H7 (cell line): ENCODE measurements at places on chromosomes 16 and 17. TPM values are rescaled to one million over a fixed set of nuclear protein-coding genes. Genes with fewer than 3 reads are reported as not detected.

TEX14 gene
- 0.33 and 0.80 TPM in 2 replicates for total RNA-seq

- DNase-seq, result no peak
Observed at GRCh38 chr17:41415411-41415810, 9.0 kb downstream of the KRT37 start.

- no peak for DNase-seq
Observed at GRCh38 chr17:34713687-34714086, 134.3 kb downstream of the TMEM132E start.

DNA sequence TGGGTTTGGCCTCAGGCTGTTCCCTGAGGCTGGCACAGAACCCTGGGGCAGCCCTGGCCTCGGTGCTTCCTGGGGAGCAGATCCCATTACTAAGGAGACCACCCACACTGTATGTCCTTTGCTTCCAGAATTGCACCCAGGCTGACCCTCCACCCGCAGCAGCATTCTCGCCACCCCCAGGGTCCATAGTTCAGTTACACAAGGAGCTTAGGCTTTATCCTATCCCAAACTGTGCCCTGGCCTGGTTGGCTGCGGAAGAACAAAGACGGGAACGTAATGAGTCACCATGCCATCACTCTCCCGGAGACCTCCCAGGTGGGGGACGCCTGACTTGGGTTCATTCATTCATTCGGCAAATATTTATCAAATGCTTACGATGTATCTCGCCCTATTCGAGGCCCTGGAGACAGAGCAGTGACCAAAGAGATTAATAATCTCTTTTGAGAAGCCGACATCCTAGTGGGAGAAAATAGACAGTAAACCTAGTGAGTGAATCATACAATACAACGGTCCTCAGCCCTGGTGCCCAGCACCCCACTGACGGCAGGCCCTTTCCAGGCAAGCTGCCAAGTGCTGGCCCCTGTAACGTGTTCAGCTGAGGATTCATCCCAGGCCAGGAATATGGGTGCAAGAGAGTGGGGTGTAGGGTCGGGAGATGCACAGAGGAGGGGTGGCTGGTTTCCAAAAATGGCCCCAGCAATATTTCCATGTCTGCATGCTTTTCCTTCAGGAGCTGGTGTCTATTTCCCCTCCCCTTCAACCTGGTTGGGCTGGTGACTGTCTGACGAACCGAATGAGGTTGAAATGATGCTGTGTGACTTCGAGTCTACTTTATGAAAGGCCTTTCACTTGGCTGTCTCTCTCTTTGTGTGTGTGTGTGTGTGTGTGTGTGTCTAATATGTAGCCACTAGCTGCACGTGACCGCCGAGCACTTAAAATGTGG, 134.2 kb downstream of the MGAT5B start:
- DNase-seq, result peak; percentile 79

DNA sequence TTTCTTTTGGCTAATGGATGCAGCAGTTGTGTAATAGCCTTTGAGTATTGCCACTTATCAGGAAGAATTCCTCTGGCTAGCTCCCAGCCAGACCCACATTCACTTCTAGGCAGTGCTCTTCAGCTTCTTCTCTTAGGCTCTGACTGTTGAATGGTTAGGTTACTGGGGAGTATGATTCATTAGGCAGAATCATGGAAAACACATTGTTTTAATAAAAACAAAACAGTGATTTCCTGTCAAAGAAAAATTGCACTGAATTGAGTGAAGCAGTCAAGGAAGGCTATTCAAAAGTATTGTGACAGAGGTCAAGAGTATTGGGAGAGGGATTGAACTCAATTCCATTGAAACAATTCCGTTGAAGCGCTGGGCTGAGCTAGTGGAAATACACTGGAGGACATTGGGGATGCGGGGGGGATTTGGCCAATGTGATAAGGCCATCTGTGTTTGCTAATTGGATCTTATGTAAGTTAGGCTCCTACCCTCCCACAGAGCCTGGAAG, 68.0 kb downstream of the CNTNAP4 start:
- DNase-seq, result no peak

FADS6 gene
- 0.52 TPM in 1 of 2 replicates, not detected in the other for total RNA-seq

IGSF6 gene
- total RNA-seq, result not detected in 2 replicates

- DNase-seq, result no peak
Observed at GRCh38 chr16:53949715-53950410, 245.9 kb downstream of the FTO start.

MYH2 gene
- 0.17 and 0.26 TPM in 2 replicates for total RNA-seq

TEKT1 gene
- total RNA-seq, result not detected in 2 replicates

DNA sequence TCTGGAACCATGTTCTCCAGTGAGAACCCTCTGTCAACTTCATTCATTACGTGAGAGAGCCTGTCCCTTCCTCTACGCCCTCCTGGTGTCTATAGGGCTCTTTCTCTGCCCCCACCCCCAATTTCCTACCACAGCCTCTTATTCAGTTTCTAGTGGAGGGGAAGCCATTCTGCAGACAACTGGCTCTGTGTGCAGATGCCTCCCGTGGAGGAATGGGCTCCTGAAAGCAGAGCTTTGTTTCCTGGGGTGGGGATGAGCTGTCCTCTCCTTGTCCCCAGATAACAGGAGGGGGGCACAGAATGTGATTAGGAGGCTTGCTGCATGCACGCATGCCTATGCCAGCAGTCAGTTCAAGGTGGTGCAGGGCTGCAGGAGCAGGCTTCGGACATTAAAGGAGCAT, 31.6 kb downstream of the MMP15 start:
- peak; percentile 22 for DNase-seq

GRCh38 chr16:17835118-17835876, 364.5 kb upstream of the XYLT1 start:
- DNase-seq, result no peak

ZG16B gene
- total RNA-seq, result not detected in 2 replicates
